ENCODE measurements at places on chromosomes 5 and 9. TPM values are rescaled to one million over a fixed set of nuclear protein-coding genes. Genes with fewer than 3 reads are reported as not detected.

- H3K27ac ChIP-seq = no peak overlapping the region
- H3K4me1 ChIP-seq = peaks cover 22% of the 10 kb centered on the region
- H3K36me3 ChIP-seq = no peaks in the 10 kb centered on the region
- H3K4me3 ChIP-seq = no peak overlapping the region
Measured at GRCh38 chr5:35162848-35163709, 67.2 kb downstream of the PRLR start.

DNA sequence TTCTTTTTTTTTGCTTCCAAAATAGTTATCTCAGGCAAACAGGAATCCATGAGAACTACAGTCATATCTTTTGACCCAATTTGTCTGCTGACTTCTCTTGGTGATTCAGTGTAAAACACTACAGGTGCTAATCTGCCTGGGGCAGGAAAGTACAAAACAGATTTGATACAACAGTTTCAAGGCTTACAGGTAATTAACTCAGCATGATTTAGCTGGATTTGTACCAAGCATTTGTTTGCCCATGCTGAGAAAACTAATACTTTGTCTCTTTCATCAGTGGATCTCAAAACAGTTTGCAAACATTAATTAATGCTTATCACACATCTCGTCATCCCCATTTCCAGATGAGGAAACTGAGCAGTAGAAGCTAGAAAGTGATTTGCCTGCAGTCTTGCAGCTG lies 312.5 kb upstream of the SEMA6A start:
- no peak overlapping the region for H3K4me3 ChIP-seq
- H3K27me3 ChIP-seq = no peaks in the 10 kb centered on the region
- no peaks in the 10 kb centered on the region for H3K36me3 ChIP-seq
- no peaks in the 10 kb centered on the region for H3K4me1 ChIP-seq

DNA sequence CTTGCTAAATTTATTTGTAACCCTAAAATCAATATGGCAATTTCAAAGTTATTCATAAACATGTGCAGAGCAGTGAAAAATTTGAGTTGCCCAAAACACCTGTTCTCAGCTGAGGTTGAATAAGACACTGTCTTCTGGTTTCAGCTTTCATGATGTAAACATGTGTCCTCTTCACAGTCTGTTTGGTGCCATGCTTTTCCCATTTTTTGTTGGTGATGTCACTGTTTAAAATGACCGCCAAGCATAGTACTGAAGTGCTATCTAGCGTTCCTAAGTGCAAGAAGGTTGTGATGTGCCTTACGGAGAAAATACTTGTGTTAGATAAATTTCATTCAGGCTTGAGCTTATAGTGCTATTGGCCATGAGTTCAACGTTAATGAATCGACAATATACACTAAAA lies 580.8 kb downstream of the ACTL7B start:
- no peak overlapping the region for H3K4me3 ChIP-seq
- H3K27ac ChIP-seq = no peak overlapping the region
- H3K4me1 ChIP-seq = peaks cover 42% of the 10 kb centered on the region
- DNase-seq = no peak
- H3K36me3 ChIP-seq = no peaks in the 10 kb centered on the region

DNA sequence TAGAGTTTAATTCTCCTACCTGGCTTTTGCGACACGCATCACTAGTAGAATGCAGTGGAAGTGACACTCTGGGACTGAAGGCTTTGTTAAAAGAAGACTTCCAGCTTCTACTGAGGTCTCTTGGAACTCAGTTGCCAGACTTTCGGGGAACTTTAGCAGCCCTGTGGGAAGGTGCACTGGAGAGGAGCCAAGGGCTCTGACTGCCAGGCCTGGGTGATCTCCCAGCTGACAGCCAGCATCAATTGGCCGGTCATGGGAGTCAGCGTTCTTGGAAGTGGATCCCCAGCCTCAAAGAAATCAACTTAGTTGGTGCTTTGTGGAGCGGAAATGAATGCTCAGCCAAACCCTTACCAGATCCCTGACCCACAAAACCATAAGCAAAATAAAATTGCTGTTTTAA lies 87.1 kb downstream of the OSTF1 start:
- DNase-seq = no peak
- H3K36me3 ChIP-seq = peaks cover 8% of the 10 kb centered on the region
- H3K27ac ChIP-seq = no peak overlapping the region
- H3K27me3 ChIP-seq = no peaks in the 10 kb centered on the region
- no peak overlapping the region for H3K4me3 ChIP-seq
- H3K4me1 ChIP-seq = no peaks in the 10 kb centered on the region

DNA sequence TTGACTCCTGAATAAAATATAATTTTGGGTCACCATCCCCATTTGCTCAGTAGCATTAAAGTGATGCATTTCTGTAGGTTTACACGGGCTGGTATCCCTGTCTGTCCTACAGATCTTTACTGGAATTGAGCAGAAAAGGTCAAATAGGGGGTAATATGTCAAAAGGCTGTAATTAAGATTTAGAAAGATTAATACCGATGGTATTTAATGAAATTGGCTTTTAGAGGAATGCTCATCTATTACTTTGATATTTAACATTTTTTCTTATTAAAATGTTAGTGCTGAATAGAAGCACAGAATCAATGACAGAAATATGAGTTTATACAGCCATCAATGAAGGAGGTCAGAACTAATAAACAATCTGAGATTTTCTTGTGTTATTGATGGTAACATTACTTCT lies 1762.2 kb upstream of the WWC1 start:
- no peak overlapping the region for H3K4me3 ChIP-seq
- H3K36me3 ChIP-seq = no peaks in the 10 kb centered on the region

DNA sequence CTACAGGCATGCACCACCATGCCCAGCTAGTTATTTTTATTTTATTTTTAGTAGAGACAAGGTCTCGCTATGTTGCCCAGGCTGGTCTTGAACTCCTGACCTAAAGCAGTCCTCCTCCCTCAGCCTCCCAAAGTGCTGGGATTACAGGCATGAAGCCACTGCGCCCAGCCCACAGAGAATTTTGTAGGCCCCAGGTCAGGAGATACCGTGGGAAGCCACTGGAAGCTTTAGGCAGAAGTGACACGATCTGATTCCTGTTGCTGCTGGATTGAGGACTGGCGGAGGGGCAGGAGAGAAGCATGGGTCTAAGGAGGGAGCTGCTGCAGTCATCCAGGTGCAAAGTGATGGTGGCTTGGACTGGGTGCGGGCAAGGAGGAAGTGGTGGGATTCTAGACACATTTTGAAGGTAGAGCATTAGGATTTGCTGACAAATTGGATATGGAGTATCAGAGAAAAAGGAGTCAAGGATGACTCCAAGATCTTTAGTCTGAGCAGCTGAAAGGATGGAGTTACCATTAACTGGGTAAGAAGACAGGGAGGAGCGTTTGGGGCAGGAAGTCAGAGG lies 20.7 kb downstream of the TCF7 start:
- H3K27ac ChIP-seq = no peak overlapping the region
- H3K36me3 ChIP-seq = peaks cover 49% of the 10 kb centered on the region
- no peaks in the 10 kb centered on the region for H3K27me3 ChIP-seq
- DNase-seq = peak; percentile 67

- no peaks in the 10 kb centered on the region for H3K27me3 ChIP-seq
- H3K27ac ChIP-seq = no peak overlapping the region
- peaks cover 6% of the 10 kb centered on the region for H3K4me1 ChIP-seq
- no peak for DNase-seq
- no peak overlapping the region for H3K4me3 ChIP-seq
- H3K36me3 ChIP-seq = no peaks in the 10 kb centered on the region
Measured at GRCh38 chr5:117135851-117136250, 561.2 kb upstream of the SEMA6A start.

DNA sequence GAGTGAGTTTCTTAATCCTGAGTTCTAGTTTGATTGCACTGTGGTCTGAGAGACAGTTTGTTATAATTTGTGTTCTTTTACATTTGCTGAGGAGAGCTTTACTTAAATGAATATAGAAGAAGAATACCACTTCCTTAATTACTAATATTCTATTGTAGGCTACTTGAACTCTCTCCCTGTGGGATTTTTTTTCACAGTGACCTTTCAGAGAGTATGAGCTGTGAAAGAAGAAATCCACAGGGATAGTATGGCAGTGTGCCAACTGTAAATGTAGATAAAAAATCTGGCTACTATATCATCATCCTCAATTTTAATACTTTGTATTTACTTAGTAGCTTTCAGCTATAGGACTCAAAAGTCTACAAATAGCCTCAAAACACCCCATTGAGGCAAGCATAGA lies 67.3 kb downstream of the COMMD10 start:
- DNase-seq = no peak
- H3K27me3 ChIP-seq = no peaks in the 10 kb centered on the region
- no peaks in the 10 kb centered on the region for H3K36me3 ChIP-seq
- H3K27ac ChIP-seq = no peak overlapping the region
- no peaks in the 10 kb centered on the region for H3K4me1 ChIP-seq

DNA sequence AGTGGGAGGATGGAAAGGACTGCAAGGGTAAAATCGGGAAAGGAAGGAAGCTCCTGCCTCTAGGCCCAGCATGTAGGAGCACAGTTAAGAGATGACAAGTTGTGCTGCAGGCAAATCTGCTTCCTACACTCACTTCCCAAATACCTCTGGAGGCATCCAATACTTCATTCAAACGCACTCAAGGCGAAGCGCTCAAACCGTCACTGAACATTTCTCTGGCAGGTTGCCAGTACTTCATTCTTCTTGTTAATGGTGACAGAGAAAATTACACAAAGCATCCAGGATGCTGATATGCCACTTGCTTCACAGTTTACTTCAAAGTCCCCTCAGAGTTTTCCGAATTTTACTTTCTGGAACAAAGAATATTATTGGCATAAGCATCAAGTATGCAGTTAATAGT lies 59.8 kb downstream of the NREP start:
- no peak overlapping the region for H3K27ac ChIP-seq
- DNase-seq = no peak
- H3K4me1 ChIP-seq = peaks cover 19% of the 10 kb centered on the region
- no peak overlapping the region for H3K4me3 ChIP-seq
- no peaks in the 10 kb centered on the region for H3K36me3 ChIP-seq

DNA sequence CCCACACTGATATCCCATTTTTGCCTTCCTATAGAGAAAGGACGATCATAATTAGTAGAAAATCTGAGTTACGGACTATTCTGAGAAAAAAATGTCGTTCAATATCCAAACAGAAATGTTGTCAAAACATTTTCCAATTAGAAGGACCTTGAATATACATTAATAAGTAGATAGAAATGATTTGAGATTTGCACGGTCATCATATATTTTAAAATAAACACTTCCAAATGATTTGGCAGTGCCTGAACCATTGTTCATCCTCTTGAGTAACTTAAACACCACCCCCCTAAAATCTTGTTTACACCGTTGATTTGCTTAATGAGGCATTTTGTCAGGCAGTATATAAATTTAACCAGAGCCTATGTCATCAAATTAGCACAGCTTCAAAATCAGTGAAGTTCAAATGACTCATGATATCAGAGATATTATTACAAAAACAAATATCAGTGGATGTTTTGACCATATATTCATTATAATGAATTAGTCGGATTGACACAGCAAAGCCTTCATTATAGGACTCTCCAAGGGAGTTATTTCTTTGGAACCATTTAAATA lies 105.0 kb downstream of the ACTL7B start:
- H3K4me3 ChIP-seq = no peak overlapping the region
- H3K4me1 ChIP-seq = no peaks in the 10 kb centered on the region
- no peak for DNase-seq
- H3K27me3 ChIP-seq = no peaks in the 10 kb centered on the region

DNA sequence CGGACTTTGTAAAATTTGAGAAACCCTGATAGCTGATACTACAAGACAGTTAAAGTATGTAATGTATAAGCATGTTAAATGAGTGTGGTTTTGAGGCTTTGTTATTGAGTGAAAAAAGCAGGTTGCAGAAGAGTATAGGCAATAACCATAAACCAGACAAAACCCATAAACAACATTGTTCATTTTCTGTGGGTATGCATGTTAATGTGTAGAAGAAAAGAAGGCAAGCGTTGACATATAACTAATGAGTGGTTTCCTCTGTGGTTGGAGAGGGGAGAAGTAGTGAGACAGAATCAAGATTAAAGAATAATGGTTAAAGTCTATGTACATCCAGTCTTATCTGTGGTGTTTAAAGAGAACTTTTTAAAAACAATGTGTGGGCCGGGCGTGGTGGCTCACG lies 26.2 kb downstream of the RAD23B start:
- no peak overlapping the region for H3K27ac ChIP-seq
- H3K36me3 ChIP-seq = peaks cover 60% of the 10 kb centered on the region
- H3K27me3 ChIP-seq = no peaks in the 10 kb centered on the region
- H3K4me3 ChIP-seq = no peak overlapping the region
- DNase-seq = no peak

DNA sequence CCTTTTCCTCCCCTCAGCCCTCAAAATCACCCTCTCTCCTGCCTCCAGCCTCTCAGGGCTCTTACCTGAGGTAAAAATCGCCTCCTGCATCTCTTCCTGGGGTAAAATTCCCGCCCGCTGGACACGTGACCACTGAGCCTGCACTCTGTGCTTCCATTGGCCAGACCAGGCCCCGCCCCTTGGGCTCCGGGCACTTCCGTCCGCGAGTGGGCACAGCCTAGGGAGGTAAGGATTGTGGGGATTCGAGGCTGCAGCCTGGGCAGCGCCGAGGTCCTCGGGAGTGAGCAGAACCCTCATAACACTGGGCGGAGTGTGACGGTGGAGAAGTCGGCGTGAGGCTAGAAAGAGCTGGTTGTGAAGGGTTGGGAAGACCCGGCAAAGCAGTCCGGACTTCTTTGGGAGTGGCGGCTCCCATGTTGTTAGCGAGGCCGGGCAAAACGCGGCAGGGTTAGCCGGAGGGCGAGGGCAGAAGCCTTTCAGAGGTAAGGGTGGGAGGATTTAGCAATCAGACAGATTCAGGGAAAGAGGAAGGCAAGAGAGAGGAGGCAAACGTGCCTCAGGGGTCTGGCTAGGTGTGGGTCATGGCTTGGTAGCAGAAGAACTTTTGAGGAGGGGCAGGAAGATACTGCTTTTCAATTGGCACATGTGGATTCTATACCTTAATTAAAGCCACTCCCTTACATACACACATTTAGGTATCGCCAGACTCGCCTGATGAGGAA lies at the start of gene SHOC1:
TSS of gene SHOC1 (minus strand) at position 103 of the 722 bp plus-strand sequence. CDS start 3,519 bp downstream, outside the sequence.
- no peak for DNase-seq
- peaks cover 2% of the 10 kb centered on the region for H3K4me1 ChIP-seq
- no peaks in the 10 kb centered on the region for H3K36me3 ChIP-seq
- H3K27me3 ChIP-seq = no peaks in the 10 kb centered on the region
- no peak within 1 kb of the TSS for H3K4me3 ChIP-seq
- no peak within 1 kb of the TSS for H3K27ac ChIP-seq

DNA sequence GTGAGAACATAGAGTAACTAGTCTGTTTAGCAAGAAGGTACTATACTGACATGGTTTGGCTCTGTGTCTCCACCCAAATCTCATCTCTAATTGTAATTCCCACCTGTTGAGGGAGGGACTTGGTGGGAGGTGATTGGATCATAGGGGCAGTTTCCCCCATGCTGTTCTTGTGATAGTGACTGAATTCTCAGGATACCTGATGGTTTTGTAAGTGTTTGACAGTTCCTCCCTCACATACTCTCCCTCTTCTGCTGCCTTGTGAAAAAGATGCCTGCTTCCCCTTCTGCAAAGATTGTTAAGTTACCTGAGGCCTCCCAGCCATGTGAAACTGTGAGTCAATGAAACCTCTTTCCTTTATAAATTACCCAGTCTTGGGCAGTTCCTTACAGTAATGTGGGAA lies 240.4 kb upstream of the ST8SIA4 start:
- H3K36me3 ChIP-seq = no peaks in the 10 kb centered on the region
- no peak overlapping the region for H3K27ac ChIP-seq
- H3K27me3 ChIP-seq = no peaks in the 10 kb centered on the region
- no peak overlapping the region for H3K4me3 ChIP-seq

GRCh38 chr5:17289681-17290539 lies 72.5 kb downstream of the BASP1 start:
- DNase-seq = no peak
- H3K36me3 ChIP-seq = no peaks in the 10 kb centered on the region
- no peak overlapping the region for H3K27ac ChIP-seq
- no peak overlapping the region for H3K4me3 ChIP-seq
- no peaks in the 10 kb centered on the region for H3K4me1 ChIP-seq

Gene CCNO
- total RNA-seq = 2.4 TPM

Gene C9orf153
- not detected for total RNA-seq

Gene ADCY2
- total RNA-seq = 10.1 TPM

Gene ADGRD2
- not detected for total RNA-seq

Data from suprapubic skin (tissue), 4 donors.